Esophagus mucosa (tissue), 1 donor: ENCODE measurements at places on chromosomes 7 and 10. TPM values are rescaled to one million over a fixed set of nuclear protein-coding genes. Genes with fewer than 3 reads are reported as not detected.

DNA sequence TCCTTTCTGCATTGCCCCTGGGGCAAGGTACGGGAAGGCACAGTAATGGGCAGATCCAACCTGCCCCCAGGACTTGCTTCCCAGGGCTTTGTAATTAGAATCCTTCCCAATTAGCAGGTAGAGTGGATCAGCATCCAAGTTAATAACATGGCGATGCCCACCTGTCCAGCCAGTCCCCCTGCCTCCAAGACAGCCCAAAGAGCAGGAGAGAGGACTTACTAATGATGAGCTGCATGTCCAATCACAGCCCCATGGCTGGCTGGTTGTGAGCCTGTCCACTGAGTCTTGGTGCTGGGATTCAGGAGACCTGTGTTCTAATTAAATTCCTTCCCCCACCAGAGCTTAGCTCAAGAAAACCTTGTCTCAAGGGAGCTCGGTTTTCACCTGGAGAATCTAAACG lies 49.0 kb downstream of the RPS24 start:
- no peak for ATAC-seq

DNA sequence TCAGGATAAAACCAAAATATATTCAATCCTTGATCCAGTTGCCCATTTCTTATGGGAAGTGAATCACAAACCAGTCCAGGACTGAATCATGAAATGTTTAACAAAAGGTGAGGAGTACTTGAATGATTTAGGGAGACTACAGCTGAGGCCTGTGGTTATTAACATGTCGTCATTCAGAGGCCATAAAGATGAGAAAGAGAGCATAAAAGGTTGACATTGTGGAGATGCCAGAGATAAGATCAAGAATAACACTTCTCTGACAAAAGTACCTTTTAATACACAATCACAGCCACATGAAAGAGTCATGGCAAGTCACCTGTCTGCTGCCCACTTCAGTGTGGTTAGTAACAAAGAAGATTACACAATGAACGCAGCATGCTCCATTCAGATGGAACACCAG lies 1195.7 kb upstream of the SORCS1 start:
- no peak for ATAC-seq

Gene GIMAP5
- total RNA-seq: 1.4 TPM

DNA sequence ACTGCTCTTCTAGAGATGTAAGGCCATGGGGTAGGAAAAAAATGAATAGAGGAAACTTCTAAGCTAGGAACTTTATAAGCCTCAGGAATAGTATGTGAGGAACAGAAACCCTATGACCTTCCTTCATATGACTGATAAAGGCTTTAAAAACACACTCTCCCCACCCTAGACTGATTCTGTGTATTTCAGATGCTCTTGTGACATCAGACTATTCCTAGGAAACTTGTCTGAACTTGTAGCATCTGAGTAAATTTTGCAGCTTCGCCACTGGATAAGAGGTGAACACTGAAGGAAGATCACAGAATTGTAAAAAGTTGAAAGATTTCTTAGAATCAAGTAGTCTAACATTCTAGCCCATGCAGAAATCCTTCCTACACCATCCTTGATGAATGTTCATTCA lies 31.0 kb upstream of the CBLL1 start:
- ATAC-seq: no peak

DNA sequence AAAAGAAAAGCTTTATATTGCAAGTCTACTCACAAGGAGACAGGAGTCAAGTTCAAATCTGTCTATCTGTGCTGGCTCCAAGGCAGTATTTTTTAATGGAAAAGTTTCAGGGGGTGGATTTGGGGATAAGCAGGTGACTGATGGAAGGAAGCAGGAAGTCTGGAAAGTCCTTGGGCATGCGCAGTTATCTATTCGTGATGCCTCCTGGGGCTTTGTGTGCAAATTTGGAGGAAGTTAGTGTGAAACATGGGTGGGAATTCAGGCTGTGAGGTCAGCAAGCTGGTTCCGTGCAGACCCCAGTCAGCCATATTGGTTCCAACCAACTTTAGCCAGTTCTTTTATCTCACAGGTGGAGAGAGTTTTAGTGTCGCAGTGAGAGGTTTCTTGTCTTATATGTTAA lies 140.0 kb downstream of the FRMD4A start:
- no peak for ATAC-seq

GRCh38 chr10:100705139-100705538 lies 40.2 kb upstream of the PAX2 start:
- no peak for ATAC-seq

Gene ALOX5
- 4.1 TPM for total RNA-seq

DNA sequence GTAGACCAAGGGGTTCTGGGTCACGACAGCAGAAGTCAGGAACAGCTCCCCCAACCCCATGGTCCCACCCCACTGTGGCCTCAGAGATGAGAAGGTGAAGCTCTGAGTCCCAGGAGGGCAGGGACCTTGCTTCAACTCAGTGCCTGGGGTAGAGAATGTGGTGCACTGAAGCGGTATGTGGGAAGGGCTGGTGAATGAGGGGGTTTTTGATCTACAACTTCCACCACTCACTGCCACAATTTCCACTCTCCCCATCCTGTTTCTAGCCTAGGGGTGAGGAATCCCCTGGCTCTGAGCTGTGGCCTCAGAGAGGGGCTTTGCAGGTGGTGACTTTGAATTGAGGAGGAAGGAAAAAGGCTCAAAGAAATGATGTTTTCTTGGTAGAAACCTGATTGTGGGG lies 44.9 kb upstream of the TOMM7 start:
- ATAC-seq: no peak

- no peak for ATAC-seq
Measured at GRCh38 chr10:61248013-61248412, 205.2 kb downstream of the TMEM26 start.

DNA sequence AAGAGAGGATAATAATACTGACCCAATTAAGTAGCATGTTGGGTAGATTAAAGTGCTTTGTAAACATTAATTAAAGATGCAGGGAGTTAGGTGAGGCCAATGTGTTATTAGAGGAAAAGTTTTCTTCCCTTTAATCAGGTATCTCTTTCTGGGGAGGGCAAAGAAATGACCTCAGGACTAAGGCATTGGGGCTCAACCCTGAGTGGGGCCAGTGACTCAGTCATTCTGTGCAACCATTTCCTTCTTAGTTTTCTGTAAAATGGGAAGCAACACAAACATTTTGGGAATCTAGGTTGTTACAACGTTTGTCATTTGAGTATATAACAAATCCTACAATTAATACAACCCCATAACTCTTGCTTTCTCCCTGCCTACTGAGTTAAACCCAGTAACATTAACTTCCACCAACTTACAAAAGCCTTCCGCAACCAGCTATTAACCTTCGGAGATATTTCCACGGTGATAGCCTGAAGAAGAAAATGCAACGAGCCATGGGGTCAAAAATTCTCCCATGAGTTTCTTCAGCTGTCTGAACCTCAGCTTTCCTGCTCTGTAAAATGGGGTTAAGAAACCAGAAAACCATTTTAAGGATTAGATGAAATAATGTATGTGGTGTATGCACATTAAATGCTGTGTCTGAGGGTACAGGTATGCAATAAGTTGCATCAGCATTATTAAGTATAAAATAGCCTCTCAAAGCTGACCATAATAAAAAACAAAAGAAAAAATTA lies 965 bp upstream of the PROSER2 start:
- ATAC-seq: peak; percentile 42

Gene VGF
- total RNA-seq: not detected

DNA sequence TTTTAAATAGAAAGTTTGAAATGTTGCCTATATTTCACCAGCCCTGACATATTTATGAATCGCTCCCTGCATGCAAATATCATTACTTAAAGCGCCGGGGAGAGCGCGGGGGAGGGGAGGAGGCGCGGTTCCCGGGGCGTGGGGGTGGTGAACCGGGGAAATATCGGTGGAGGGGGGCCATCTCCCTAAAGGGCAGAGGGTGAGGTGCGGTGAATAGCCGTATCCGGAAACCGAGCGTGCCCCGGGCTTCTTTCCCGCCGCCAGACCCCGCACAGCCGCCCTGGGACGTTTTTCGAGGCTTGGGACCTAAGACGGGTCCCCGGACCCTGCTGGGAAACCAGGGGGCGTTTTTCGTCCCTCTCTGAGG lies 6.9 kb upstream of the ZNF503 start:
- ATAC-seq: no peak

- peak; percentile 73 for ATAC-seq
Measured at GRCh38 chr10:11225935-11226334, 208.3 kb downstream of the CELF2 start.

DNA sequence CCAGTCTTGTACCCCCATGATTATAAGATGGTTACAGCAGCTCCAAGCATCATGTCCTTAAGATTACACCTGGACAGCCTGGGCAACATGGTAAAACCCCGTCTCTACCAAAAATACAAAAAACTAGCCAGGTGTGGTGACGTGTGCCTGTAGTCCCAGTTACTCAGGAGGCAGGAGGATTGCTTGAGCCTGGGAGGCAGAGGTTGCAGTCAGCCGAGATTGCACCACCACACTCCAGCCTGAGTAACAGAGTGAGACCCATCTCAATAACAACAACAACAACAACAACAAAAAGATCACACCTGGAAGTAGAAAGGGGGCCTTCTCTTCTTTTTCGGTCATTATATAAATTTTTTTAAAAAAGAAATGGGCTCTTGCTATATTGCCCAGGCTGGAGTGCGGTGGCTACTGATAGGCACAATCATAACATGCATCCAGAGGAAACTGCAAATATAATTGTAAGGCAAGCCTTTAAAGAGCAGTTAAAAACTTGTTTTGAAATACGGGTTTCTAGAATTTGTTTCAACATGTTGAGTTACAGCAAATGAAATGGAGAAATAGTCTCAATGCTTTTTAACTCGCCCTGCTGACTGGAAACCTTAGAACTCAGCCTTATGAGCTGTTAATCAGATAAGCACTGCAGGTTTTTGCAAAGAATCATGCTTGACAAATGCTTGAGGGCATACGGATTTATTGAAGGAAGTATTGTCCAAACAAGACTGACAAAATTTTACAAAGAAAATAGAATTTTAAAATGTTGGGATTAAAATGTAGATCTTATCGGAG lies 4.7 kb upstream of the ENTPD7 start:
- ATAC-seq: peak; percentile 49

Gene ELN
- total RNA-seq: 4.9 TPM

DNA sequence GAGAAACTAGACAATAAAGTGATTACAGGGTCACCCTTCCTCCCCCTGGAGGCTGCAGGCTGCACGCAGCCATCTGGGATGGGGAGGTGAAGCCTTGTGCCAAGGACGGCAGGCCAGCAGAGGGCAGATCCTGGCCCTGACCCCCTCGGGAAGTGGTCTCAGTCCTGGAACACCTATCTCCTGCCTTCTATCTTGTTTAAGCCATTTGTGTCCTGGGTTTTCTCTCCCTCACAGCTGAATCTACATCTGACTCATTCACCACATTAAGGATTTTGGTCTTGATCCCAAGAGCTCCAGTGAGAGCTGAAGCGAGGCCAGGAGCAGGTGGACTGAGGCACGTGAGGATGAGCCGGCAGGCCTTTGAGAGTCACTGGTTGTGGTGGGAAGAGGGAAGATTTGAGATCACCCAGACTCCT lies 16.4 kb upstream of the PARP12 start:
- peak; percentile 38 for ATAC-seq

- ATAC-seq: no peak
Measured at GRCh38 chr10:56139405-56139804, 221.7 kb downstream of the ZWINT start.

Gene TIMM23
- total RNA-seq: 42.2 TPM

Gene CCDC3
- 4.3 TPM for total RNA-seq

Gene MCM10
- total RNA-seq: 5.9 TPM

GRCh38 chr7:21947056-21947455 lies 1.4 kb upstream of the CDCA7L start:
- no peak for ATAC-seq

Gene TAS2R41
- total RNA-seq: not detected

DNA sequence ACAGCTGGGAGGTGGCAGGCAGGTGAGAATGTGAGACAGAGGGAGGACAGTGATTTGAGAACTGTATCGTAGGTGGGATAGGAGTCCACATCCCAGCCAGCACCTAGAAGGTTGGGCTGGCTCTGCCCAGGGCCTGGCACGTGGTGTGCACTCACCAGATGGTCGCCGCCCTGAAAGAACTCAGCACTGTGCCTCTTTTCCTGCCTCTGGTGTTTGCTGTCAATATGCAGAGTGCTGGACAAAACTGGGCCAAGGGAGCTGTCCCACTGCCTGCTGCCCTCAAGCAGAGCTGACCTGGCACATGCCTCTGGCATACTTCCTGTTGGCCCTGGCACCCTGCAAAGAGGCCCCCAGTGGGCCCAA lies 36.8 kb downstream of the CHST3 start:
- no peak for ATAC-seq

Gene SMKR1
- total RNA-seq: not detected

GRCh38 chr7:106793015-106793975 lies 71.8 kb upstream of the PIK3CG start:
- peak; percentile 43 for ATAC-seq

Gene GSAP
- total RNA-seq: 9.8 TPM

DNA sequence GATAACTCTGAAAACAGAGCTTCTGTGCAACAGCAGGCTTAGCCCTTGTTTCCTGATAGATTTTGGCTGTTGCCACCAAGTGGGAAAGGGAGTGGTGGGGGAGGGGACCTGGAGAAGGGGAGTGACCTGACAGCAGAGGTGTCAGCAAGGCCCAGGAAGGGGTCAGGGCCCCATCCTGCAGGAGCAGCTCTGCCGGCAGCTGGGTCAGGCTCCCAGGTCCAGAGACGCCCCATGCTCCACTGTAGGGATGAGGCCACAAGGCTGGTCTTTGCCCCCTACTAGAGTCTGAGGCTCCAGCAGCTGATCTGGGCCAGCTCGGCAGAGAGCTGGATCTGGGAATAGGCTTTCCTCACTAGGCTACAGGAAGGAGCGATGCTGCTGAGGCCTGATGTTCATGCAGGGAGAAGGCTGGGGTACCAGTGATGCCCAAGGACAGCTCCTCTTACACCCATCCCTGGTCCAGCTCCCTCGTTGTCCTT lies 44.0 kb upstream of the ZMIZ1 start:
- ATAC-seq: no peak

Gene ADARB2
- 0.20 TPM for total RNA-seq

DNA sequence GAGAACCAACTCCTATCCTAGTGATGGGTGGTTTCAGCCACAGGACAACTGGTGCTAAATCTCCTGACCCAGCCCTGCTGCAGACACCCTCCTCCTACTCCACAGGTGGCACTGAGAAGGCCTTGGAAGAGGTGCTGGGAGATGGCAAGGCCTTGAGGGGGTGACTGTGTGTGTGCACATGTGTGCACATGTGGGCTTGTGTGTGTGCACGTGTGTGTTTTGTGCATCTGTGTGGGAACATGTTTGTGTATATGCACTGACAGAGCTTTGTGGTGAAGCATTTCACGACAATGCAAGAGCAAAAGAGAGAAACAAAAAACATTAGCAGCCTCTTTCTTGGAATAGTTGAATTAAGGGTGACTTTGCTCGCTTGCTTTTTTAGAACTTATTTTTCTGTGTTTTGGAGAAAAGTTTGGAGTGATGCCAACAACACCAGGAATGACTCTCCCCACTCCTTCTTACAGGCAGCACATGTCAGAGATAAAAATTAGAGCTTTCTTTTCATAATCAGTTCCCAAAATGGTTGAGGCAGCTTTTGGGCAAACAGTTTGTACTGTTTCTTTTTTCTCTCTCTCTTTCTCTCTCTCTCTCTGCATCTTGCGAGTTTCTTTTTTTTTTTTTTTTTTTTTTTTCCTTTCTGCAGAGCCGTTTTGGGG lies 69.5 kb downstream of the SEC61G start:
- no peak for ATAC-seq
